Endothelial cell (in vitro differentiated cells): ENCODE measurements at places on chromosomes 13 and 19.

DNA sequence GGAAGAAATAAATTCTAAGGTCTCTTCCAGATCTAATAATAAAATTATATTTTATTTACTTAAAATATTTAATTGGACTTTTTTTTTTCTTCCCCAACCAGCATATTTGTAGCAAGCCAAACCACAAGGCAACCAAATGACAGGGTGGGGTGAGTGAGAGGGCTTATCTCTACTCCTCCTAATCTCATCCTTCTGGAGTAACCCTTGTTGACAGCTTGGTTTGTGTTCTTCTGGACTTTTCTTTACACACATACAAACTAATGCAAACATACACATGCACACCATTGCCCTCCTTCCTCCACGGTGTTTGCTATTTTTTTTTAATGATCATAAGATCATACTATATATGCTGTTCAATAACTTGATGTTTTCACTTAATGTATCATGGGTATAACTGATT lies 383.1 kb downstream of the DLEU7 start:
- DNase-seq, result no peak

GRCh38 chr13:32904266-32904665 lies 112.0 kb upstream of the KL start:
- DNase-seq, result no peak

DNA sequence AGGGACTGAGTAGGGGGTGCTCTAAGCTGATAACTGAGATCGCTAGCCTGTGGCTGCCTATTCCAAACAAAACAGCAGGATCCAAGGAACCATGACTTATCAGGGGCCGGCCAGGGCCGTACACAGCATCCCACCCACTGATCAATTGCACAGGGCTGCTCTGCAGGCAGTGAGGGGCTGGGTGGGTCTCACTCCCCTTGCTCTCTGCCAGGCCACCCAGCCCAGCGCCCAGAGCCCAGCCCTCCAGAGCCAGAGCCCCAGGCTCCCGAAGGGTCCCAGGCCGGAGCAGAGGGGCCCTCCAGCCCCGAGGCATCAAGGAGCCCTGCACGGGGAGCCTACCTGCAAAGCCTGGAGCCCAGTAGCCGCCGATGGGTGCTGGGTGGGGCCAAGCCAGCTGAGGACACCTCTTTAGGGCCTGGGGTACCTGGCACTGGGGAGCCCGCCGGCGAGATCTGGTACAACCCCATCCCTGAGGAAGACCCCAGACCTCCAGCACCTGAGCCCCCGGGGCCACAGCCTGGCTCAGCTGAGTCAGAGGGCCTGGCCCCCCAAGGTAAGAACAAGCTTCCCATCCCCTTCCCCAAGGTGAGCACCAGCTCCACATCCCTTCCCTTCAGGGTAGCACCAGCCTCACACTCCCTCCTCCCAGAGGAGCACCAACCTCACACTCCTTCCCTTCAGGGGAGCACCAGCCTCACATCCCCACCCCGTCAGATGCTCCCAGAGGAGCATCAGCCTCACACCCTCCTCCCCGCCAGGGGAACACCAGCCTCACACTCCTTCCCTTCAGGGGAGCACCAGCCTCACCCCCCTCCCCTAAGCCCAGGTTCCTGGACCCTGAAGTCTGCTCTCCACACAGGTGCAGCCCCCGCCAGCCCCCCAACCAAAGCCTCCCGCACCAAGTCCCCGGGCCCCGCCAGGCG lies 1.9 kb downstream of the SYDE1 start:
- no peak for DNase-seq

GRCh38 chr19:43778651-43779050 lies 2.1 kb downstream of the KCNN4 start:
- no peak for DNase-seq

DNA sequence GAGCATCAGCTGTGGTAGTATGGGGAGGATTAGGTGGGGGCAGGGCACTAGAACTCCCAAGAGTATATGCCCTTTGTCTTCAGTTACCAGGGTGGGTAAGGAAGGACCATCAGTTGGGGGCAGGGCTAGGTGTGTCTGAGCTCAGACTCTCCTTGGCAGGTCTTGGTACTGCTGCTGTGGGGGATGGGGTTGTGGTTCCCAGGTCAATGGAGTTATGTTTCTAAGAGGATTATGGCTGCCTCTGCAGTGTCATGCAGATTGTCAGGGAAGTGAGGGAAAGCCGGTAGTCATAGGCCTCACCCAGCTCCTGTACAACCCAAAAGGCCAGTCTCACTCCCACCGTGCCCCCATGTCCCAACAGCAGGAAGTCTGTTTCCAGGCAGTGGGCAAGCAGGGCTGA lies 8.8 kb upstream of the ZNF578 start:
- DNase-seq, result no peak
